ENCODE measurements at places on chromosomes 12 and 14.

- DNase-seq: no peak
Measured at GRCh38 chr14:64758025-64758521, 53.8 kb downstream of the PLEKHG3 start.

- DNase-seq: no peak
Measured at GRCh38 chr12:96994900-96995299, 87.8 kb downstream of the NEDD1 start.

- no peak for DNase-seq
Measured at GRCh38 chr14:38553586-38553985, 297.7 kb upstream of the CLEC14A start.

GRCh38 chr12:64595863-64596793, 14.2 kb upstream of the RASSF3 start:
- no peak for DNase-seq

GRCh38 chr14:55973911-55974630, 144.1 kb upstream of the PELI2 start:
- DNase-seq: no peak

DNA sequence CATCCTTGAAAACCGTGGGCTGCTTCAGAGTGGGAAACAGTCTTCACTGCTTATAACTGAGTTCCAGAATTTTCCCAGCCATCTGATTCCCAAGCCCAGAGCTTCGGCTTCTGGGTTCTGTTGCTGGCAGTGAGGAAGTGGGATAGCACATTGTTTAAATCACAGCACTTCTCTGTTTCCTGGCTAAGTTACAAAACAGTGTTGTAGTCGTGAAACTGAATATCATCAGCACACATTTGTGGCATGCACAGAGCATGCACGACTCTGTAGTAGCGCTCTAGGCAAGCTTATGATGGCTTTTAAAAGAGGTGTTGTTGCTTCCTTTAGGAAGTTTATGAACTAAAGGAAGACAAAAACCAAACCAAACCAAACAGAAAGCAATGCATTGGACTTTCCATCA, 1005.5 kb downstream of the NRXN3 start:
- DNase-seq: no peak

GRCh38 chr14:77470224-77470870, 12.5 kb downstream of the AHSA1 start:
- no peak for DNase-seq

DNA sequence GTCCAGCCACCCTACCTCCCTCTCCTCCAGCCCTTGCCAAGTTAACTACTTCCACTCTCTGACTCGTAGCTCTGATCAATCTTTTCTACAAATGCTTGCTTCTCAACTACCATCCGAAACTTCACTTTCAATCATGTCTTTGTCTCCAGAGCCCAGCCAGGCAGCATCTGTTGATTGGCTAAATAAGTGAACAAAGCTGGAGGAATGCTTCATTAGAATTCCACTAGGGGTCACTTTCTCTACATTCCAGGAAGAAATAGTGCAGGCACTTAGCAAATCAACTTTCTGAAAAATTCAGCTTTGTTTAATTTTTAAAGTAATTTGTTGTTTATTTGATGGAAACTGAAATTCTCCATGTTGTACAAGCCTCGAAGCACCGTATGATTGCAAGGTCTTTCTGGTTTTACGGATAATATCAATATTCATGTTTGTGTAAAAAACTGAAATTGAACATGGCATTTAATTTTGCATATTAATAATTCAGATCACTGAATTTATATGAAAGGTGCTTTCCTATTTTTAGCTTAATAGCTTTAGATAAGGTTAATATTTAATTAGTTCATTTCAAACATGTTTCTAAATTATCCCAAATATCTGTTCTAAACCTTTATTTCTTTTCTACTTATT, 32.4 kb upstream of the HELB start:
- no peak for DNase-seq

DNA sequence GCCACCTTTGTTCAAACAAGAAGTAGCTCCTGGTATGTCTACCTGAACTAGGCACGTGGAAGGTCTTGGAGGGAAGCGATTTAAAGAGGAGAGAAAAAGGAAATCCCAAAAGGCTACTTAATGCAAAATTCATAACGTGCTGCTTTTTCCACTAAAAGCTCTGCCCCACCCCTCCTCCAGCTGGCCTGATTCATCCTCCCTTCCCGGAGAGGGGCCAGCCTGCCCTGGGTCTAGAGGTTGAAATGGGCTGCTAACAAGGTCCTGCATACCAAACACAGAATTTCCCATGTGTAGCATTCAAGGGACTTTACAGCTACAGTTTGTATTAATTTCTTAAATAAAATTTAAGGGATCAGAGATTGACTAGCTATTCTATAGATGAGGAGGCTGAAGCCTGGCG, 83.2 kb downstream of the KNTC1 start:
- DNase-seq: no peak

- no peak for DNase-seq
Measured at GRCh38 chr14:35244542-35244941, 47.6 kb upstream of the PSMA6 start.

- no peak for DNase-seq
Measured at GRCh38 chr12:127429551-127430285, 837.3 kb upstream of the TMEM132C start.

GRCh38 chr12:45833401-45833800, 103.9 kb downstream of the ARID2 start:
- DNase-seq: no peak

GRCh38 chr12:53930591-53931255, 7.9 kb upstream of the HOXC13 start:
- DNase-seq: no peak

GRCh38 chr12:74889563-74890236, 319.9 kb downstream of the KCNC2 start:
- no peak for DNase-seq

DNA sequence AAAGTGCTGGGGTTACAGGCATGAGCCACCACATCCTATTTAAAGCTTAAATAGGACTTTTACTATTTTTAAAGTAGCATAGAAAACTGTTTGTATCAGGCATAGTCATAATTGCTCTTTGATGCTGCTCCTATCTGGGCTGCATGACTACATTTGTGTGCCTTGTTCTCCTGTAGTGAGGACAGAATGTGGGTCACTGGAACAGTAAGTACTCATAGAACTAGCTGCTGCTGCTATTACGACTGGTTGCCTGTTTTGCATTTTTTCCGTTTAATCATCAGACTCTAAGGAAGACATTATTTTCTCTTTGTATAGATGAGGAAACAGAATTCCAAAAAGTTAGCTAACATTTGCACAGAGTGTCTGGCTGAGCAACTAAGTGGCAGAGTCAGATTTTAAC, 42.8 kb downstream of the ZC3H14 start:
- DNase-seq: no peak

DNA sequence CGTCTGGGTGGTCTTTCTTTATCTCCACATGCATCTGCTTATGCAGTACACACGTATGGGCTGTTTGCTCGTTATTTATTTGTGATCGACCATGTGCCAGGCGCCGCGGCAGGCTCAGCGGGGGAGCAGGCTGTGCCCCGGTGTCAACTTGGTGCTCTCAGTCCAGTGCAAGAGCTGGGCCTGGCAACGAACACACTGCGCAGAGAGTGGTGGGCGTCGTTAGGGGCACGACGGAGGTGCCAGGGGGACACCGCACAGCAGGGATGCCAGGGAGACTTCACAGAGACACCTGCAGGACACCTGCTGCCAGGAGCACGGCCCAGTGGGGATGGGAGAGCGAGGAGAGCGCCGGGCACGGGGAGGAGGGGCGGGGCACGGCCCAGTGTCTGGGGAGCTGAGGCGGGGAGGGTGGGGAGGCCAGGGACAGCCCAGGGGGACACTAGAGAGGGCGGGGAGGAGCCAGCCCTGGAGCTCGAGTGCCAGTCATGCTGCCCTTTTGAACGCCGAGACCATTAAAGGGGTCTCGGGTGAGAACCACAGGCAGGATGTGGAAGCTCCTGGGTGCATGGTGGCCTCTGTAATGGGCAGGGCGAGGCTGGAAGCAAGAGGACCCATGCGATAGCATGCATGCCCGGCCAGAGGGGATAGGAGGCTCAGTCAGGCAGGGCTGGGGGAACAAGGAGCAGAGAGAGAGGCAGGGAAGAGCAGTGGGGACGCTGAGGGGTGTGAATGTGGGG, 652 bp upstream of the LRCOL1 start:
- no peak for DNase-seq

- DNase-seq: no peak
Measured at GRCh38 chr12:120764816-120765215, 39.2 kb downstream of the ACADS start.

All from stimulated activated CD4-positive, alpha-beta T cell treated with anti-CD3 and anti-CD28 coated beads, Interleukin-1b, Interleukin-23, amount 100 ng/mL, for 1 hour (primary cell).